ENCODE measurements at places on chromosomes 4 and X.

DNA sequence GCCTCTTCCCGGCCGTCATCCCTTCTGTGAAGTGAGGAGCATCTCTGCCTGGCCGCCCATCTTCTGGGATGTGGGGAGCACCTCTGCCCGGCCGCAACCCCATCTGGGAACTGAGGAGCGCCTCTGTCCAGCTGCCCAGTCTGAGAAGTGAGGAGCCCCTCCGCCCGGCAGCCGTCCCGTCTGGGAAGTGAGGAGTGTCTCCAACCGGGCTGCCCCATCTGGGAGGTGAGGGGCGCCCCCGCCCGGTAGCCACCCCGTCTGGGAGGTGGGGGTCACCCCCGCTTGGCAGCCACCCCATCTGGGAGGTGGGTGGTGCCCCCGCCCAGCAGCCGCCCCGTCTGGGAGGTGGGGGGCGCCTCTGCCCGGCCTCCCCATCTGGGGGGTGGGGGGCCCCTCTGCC, 142.3 kb downstream of the LAS1L start:
- no peak for DNase-seq

- no peak for DNase-seq
These were observed 169.6 kb upstream of the GATB start for GRCh38 chr4:151930372-151930771.

GRCh38 chr4:139690419-139690818, 24.8 kb downstream of the MGST2 start:
- no peak for DNase-seq

GRCh38 chr4:151822331-151822730, 61.5 kb upstream of the GATB start:
- DNase-seq = no peak

DNA sequence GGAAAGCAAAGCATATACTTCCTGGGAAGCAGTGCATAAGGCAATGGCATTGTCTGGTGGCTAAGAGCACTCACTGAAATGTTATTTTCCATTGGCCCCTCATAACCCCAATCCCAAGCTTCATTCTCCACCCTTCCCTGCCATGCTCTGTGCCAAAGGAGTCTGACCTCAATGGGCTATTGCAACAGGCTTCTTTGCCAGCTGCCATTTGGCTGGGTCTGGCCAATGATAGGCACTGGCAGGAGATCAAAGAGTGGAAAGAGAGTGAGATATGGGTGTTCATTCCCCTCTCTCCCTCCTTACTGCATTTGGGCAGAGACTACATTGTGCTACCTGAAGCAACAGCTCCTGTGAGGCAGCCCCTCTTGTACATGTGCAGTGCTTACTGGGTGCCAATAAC, 51.5 kb downstream of the LHFPL1 start:
- no peak for DNase-seq

- no peak for DNase-seq
These were observed 52.7 kb downstream of the PSAPL1 start for GRCh38 chr4:7381890-7382633.

Data from stimulated activated CD4-positive, alpha-beta T cell treated with anti-CD3 and anti-CD28 coated beads, Interleukin-2, amount 100 ng/mL, for 24 hours (primary cell).